ENCODE measurements at places on chromosomes 12 and 14.

- no peak for DNase-seq
These were observed 11.7 kb upstream of the PTHLH start for GRCh38 chr12:27984275-27984674.

GRCh38 chr14:52848626-52849025 lies 57.2 kb upstream of the GNPNAT1 start:
- DNase-seq: no peak

DNA sequence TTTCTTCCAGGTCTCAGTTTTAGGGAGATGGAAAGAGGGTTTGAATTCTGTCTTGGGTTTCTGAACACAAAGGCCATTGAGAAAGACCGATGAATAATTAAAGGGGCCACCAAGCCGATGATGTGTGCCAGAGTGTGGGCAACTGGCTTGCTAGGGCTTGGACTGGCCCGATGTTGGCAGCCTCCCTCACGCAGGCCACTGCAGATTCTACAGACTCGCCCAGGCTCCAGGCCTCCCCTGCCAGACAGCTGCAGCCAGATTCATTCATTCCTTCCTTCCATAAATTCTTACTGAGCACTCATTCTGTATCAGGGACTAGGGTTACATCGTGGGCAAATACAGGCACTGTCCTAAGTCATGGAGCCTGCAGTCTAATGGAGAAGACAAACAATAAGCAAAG lies 34.9 kb downstream of the ACTN1 start:
- no peak for DNase-seq

GRCh38 chr12:77133566-77133965 lies 68.2 kb upstream of the E2F7 start:
- DNase-seq: no peak

GRCh38 chr14:23025151-23025814 lies 9.4 kb downstream of the PSMB5 start:
- no peak for DNase-seq
